ENCODE measurements at places on chromosomes 2 and 18. TPM values are rescaled to one million over a fixed set of nuclear protein-coding genes. Genes with fewer than 3 reads are reported as not detected.

- no peaks in the 10 kb centered on the region for H3K36me3 ChIP-seq
- H3K4me1 ChIP-seq = no peaks in the 10 kb centered on the region
- no peak overlapping the region for H3K27ac ChIP-seq
- H3K27me3 ChIP-seq = no peaks in the 10 kb centered on the region
These were observed 431.3 kb downstream of the TSN start for GRCh38 chr2:122186761-122187222.

GRCh38 chr2:16496426-16497388 is 168.9 kb downstream of the CYRIA start:
- H3K4me3 ChIP-seq = no peak overlapping the region
- DNase-seq = no peak
- no peaks in the 10 kb centered on the region for H3K4me1 ChIP-seq
- no peaks in the 10 kb centered on the region for H3K36me3 ChIP-seq
- H3K27ac ChIP-seq = no peak overlapping the region

GRCh38 chr2:76567478-76567877 is 856.8 kb upstream of the GCFC2 start:
- H3K36me3 ChIP-seq = no peaks in the 10 kb centered on the region
- DNase-seq = no peak
- no peaks in the 10 kb centered on the region for H3K27me3 ChIP-seq

DNA sequence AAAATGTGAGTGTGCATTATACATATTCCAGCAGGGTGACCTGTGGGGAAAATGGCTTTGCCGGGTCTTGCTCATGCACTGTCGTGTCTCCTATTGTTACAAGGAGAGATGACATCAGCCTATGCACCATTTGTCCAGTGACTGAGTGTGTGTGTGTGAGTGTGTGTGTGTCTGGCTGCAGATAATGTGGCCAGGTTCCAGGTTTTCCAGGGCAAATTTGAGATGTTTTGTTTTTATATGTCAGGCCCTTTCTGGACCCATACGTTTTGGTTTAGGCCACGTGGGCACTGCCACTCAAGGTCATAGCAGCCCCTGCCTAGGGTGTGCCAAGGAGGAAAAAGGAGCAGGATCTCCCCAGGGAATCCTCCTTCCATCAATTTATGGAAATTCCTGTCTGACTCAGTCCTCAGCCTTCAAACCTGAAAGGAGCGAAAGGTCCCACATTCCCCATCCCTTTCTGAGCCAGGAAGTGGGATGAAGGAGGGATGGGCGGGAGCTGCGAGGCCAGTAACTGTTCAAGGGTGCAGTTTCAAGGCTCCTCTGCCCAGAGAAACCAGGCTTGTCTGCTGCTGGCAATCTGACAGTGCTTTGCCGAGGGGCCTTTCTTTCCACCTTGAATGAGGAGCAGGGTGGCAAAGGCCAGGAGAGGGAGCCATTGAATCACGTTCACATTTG is 93.0 kb upstream of the SMAD2 start:
- H3K36me3 ChIP-seq = no peaks in the 10 kb centered on the region
- peak overlapping the region; percentile 46 for H3K27ac ChIP-seq
- DNase-seq = no peak
- no peak overlapping the region for H3K4me3 ChIP-seq
- peaks cover 18% of the 10 kb centered on the region for H3K4me1 ChIP-seq

GRCh38 chr2:35462226-35462998 is 893.2 kb upstream of the CRIM1 start:
- H3K4me1 ChIP-seq = peaks cover 70% of the 10 kb centered on the region
- H3K27me3 ChIP-seq = no peaks in the 10 kb centered on the region
- no peaks in the 10 kb centered on the region for H3K36me3 ChIP-seq
- peak overlapping the region; percentile 92 for H3K27ac ChIP-seq
- H3K4me3 ChIP-seq = peak overlapping the region; percentile 73
- DNase-seq = no peak

DNA sequence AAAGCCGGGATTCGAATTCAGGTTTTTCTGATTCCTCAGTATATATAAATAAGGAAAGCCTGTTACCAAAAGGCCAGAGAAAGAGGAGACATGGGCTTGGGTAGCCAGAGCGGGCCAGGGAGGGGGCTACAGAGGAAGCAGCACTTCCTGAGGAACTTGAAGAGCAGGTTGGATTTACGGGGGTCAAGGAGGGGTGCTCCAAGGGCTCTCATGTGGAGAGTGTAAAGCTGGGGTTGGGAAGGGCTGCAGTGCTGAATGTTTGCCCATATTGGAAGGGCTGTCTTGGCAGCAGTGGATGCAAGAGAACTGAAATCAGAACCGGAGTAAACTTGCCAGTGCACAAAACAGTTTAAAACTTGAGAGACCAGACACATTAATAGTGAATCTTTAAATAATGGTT is 511.5 kb downstream of the CNTNAP5 start:
- H3K4me3 ChIP-seq = no peak overlapping the region
- H3K27me3 ChIP-seq = no peaks in the 10 kb centered on the region
- H3K27ac ChIP-seq = no peak overlapping the region
- DNase-seq = no peak

- H3K27ac ChIP-seq = no peak overlapping the region
- no peaks in the 10 kb centered on the region for H3K27me3 ChIP-seq
- no peak overlapping the region for H3K4me3 ChIP-seq
- H3K36me3 ChIP-seq = peaks cover 25% of the 10 kb centered on the region
These were observed 11.5 kb downstream of the DNMT3A start for GRCh38 chr2:25330273-25330672.

DNA sequence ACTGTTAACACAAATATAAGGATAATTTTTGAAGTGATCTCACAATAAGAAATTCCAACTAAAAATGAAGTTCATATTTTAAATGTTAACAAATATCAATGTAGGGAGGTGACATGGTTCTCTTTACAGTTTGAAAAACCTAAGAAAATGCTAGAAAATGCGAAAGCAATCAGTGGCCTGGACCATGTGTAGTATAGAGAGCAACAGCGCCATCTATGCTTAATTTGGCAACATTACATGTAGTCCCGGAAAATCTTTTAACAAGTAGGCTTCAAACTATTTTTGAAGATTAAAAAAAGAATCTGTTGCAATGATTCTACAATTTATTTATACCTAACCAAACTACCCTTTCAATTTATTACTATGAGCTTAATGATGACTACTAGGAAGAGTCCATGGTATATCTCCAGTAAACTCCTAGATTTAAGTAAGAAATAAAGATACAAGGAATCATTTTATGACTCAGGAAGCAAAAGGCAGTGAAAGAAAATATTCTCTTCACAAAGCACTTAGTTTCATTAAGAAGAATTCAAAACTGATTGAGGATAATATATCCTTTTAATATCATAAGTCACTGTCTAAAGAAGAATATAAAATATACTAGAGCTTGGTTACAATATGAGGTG is 33.3 kb downstream of the NDUFA10 start:
- no peak overlapping the region for H3K4me3 ChIP-seq
- DNase-seq = no peak
- peaks cover 45% of the 10 kb centered on the region for H3K36me3 ChIP-seq
- no peak overlapping the region for H3K27ac ChIP-seq

DNA sequence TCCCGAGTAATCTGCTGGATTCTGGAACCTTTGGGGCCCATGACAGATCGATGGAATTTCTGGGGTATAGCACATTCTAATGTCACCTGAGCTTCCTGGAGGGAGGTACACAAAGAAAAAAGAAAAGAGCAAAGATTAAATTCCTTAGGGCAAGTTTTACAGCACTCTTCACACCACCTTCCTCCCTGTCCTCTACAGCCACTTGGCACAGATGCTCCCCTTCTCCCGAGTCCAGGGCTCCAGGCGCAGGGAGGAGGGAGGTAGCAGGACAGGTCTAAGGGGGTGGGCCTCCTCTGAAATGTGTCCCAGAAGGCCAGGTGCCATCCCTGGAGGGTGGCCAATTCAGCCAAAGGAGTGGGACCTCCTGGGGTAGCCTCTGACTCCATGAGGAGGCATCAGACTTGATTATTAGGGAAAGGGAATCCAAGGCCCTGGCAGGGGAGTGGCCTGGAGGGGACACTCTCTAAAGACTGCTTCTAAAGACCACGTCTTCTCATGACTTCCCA is 50.3 kb downstream of the ANO7 start:
- no peaks in the 10 kb centered on the region for H3K4me1 ChIP-seq
- H3K27ac ChIP-seq = no peak overlapping the region
- H3K4me3 ChIP-seq = no peak overlapping the region
- DNase-seq = no peak

DNA sequence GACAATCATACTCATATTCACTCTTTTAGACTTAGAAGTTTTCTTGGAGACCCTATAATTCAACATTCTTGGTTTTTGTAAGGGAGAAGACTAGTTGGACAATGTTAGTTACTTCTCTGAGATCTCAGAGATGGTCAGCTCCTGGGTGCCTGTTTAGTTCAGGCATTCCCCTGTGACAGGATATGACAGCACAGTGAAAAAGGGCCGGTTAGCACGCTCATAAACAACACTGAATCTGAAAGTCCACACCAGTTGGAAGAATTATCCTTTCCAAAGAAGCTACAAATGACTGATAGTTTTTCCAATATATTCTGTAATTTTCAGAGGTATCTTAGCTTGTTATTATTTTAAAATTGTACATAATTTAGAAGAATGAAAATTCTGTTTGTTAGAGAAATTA is 75.7 kb downstream of the ADAM23 start:
- H3K27me3 ChIP-seq = no peaks in the 10 kb centered on the region
- no peak for DNase-seq
- H3K4me1 ChIP-seq = no peaks in the 10 kb centered on the region
- no peaks in the 10 kb centered on the region for H3K36me3 ChIP-seq
- H3K27ac ChIP-seq = no peak overlapping the region

DNA sequence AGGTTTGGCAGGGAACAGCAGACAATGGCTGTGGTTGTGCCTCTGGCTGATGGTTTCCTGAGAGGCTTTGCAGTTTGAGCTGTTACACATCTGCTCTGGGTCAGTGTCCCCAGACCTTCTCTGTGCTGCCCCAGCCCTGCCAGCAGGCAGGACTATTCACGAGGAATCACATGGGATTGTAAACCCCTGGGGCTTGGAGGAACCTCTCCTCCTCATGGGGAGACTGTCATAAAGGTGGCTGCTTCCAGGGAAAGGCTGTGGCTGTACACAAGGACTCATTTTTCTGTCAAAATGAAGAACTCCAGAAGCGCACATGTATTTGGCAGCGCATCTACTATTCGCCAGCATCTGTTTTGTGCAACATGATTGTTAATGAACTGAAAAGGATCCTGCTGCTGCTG is 142.6 kb upstream of the CYP1B1 start:
- H3K36me3 ChIP-seq = peaks cover 10% of the 10 kb centered on the region
- DNase-seq = no peak
- peaks cover 19% of the 10 kb centered on the region for H3K4me1 ChIP-seq
- peaks cover 7% of the 10 kb centered on the region for H3K27me3 ChIP-seq
- no peak overlapping the region for H3K27ac ChIP-seq

- H3K27ac ChIP-seq = no peak overlapping the region
- no peaks in the 10 kb centered on the region for H3K27me3 ChIP-seq
- peaks cover 29% of the 10 kb centered on the region for H3K4me1 ChIP-seq
- no peak for DNase-seq
- no peak overlapping the region for H3K4me3 ChIP-seq
- H3K36me3 ChIP-seq = peaks cover 7% of the 10 kb centered on the region
These were observed 69.9 kb downstream of the ODC1 start for GRCh38 chr2:10378189-10378588.

GRCh38 chr2:205685314-205686055 is 3.2 kb downstream of the NRP2 start:
- peak overlapping the region; percentile 65 for H3K27ac ChIP-seq
- no peaks in the 10 kb centered on the region for H3K27me3 ChIP-seq
- peak overlapping the region; percentile 83 for H3K4me3 ChIP-seq
- peaks cover 70% of the 10 kb centered on the region for H3K4me1 ChIP-seq

DNA sequence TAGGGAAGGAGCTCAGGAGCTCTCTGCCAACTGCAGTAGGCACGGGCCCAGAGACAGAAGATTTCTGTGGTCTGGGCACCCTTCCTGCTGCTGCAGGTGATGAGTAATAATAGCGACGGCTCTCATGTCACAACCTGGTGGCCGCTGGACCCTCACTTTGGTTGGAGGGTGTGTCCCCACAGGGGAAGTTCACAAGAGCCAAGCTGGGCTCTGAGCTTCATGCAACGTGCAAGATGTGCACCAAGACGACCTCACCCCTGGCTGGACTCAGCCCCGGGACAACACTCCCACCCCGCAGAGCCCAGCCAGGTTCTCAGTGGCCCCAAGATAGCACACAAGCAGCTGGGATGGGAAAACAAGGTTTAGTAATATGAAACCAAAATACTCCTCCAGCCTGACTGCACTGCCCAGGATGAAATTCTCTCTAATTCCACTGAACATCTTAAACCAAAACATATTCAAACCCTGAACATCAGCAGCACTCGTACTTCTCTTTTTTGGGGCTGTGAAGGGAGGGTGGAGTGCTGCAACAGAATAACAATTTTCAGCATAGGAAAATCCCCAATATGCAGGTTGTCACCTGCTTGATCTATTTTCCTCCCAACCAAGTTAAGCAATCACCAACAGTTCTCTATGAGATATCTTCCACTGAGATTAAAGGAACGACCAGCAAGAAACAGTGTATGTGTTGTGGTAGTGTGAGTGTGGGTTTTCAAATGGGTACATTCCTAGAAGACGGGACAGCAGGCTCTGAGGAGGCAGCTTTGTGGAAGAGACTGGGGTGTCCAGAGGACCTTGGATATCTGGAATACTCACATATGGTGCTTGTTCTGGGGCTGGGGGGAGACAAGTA is 26.5 kb downstream of the BCL2 start:
- no peaks in the 10 kb centered on the region for H3K27me3 ChIP-seq
- H3K36me3 ChIP-seq = no peaks in the 10 kb centered on the region
- no peak overlapping the region for H3K27ac ChIP-seq
- H3K4me1 ChIP-seq = no peaks in the 10 kb centered on the region

DNA sequence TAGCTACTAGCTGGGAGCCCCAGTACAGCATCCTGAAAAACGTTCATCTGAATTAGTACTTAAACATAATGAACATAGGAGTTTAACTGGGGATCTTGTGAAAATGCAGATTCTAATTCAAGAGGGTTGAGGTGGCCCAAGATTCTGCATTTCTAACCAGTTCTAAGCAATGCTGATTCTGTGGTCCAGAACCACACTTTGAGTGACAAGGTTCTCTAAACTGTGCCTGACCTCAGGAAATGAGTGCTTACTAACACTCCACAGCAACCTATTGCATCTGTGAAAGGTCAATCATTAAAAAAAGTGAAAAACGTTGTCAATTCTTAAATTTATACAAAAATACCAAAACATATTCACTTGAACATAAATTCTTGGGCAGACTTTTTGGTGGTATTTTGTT is 157.1 kb upstream of the ZFP36L2 start:
- no peaks in the 10 kb centered on the region for H3K27me3 ChIP-seq
- H3K27ac ChIP-seq = no peak overlapping the region
- H3K36me3 ChIP-seq = peaks cover 17% of the 10 kb centered on the region
- H3K4me1 ChIP-seq = peaks cover 27% of the 10 kb centered on the region
- no peak overlapping the region for H3K4me3 ChIP-seq
- no peak for DNase-seq

- H3K4me1 ChIP-seq = no peaks in the 10 kb centered on the region
- peaks cover 56% of the 10 kb centered on the region for H3K36me3 ChIP-seq
- no peak for DNase-seq
- H3K4me3 ChIP-seq = no peak overlapping the region
These were observed 8.1 kb downstream of the SUPT7L start for GRCh38 chr2:27655155-27655951.

GRCh38 chr2:50273003-50273402 is 758.9 kb downstream of the NRXN1 start:
- no peak overlapping the region for H3K27ac ChIP-seq
- no peaks in the 10 kb centered on the region for H3K36me3 ChIP-seq
- no peak for DNase-seq
- no peaks in the 10 kb centered on the region for H3K4me1 ChIP-seq
- no peaks in the 10 kb centered on the region for H3K27me3 ChIP-seq

COLEC11 gene
- not detected for total RNA-seq

HOXD9 gene
- total RNA-seq = not detected

RNF144A gene
- total RNA-seq = 9.6 TPM

REG3A gene
- not detected for total RNA-seq

All from osteocyte (in vitro differentiated cells).